SJSA1 (cell line): ENCODE measurements at places on chromosomes 11 and 22. TPM values are rescaled to one million over a fixed set of nuclear protein-coding genes. Genes with fewer than 3 reads are reported as not detected.

FLRT1 gene
- total RNA-seq, result 0.18 TPM in 1 of 2 replicates, not detected in the other

DNA sequence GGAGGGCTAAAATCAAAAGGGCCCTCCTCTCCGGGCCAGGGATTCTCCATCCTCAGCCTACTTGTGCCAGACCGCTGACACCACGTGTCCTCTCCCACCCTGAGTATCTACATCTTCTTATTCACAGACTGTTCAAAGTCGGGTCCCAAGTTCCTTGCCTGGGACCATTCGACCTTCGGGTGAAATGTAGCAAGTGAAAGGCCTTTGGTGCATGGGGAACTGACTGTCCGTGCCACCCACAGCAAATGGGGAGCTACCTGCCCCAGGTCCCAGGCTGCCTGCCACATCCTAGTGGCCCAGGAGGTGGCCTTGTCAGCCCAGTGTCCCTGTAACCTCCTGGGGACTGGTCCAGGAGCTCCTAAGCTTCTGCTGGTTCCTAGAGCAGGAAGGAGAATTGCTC is 67.3 kb downstream of the RTL6 start:
- no peaks in the 10 kb centered on the region for H3K4me1 ChIP-seq
- H3K36me3 ChIP-seq, result no peaks in the 10 kb centered on the region
- H3K27ac ChIP-seq, result no peak overlapping the region
- no peak for DNase-seq

DNA sequence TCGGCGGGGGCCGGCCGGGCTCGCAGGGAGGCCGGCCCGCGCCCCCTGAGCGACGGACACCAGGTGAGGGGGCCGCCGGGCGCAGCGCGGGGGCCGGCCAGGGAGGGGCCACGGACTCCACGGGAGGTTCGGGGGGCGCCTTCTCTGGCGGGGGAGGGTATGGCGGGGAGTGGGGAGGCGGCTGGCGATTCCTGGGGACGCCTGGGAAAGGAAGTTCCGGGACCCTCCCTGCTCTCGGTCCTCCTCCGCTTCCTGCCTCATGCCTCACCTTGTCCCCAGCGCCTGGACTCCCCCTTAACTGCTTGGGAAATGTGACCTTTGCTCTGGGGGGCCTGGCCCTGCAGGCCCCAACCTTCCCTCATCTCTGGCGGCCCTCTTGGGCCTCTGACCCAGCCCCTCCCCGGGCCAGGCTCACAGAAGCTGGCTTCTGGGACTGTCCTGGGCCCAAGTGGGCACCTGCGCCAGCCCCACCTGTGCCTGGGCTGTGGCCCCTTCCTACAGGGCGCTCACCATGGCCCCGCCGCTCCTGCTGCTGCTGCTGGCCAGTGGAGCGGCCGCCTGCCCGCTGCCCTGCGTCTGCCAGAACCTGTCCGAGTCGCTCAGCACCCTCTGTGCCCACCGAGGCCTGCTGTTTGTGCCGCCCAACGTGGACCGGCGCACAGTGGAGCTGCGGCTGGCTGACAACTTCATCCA is 516 bp downstream of the LRFN4 start:
- H3K27me3 ChIP-seq, result no peaks in the 10 kb centered on the region
- H3K4me3 ChIP-seq, result peak overlapping the region; percentile 87
- DNase-seq, result no peak
- peaks cover 19% of the 10 kb centered on the region for H3K4me1 ChIP-seq
- peaks cover 54% of the 10 kb centered on the region for H3K36me3 ChIP-seq
- no peak overlapping the region for H3K27ac ChIP-seq

GRCh38 chr22:45579306-45579705 is 76.6 kb downstream of the FBLN1 start:
- DNase-seq, result no peak
- H3K27ac ChIP-seq, result no peak overlapping the region
- peaks cover 6% of the 10 kb centered on the region for H3K4me1 ChIP-seq
- H3K4me3 ChIP-seq, result no peak overlapping the region
- H3K36me3 ChIP-seq, result peaks cover 22% of the 10 kb centered on the region; the same call in 1 of the 2 replicates

DNA sequence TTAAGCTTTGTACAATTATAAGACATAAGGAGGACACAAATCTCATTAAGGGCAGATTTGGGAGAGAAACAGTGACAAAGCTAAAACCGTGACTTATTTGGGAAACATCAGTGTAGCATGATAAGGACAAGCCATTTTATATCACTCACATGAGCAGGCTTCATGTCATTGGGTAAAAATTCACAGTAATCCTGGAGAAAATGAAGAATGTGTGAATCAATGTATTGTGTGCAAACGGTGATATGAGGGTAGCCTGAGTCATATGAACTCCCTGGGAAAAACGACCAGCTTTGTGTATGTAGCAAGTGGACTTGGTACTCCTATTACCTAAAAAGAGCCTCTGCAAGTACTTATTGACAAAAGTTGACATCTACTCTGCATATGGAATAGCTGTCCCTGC is 6.0 kb upstream of the TRIM34 start:
- no peak overlapping the region for H3K4me3 ChIP-seq
- H3K36me3 ChIP-seq, result no peaks in the 10 kb centered on the region
- H3K4me1 ChIP-seq, result peaks cover 31% of the 10 kb centered on the region
- peak overlapping the region; percentile 51 for H3K27ac ChIP-seq
- H3K27me3 ChIP-seq, result no peaks in the 10 kb centered on the region
- no peak for DNase-seq

DNA sequence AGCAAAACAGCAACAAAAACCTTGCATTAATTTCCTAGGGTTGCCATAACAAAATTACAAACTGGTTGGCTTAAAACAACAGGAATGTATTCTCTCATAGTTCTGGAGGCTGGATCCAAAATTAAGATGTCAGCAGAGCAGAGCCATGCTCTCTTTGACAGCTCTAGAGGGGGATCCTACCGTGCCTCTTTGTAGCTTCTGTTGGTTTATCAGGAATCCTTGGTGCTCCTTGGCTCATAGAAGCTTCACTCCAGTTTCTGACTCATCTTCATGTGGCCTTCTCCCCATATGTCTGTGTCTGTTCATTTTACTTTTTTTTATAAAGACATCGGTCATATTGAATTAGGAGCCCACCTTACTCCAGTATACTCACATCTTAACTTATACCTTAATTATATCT is 90.5 kb upstream of the POU2AF2 start:
- H3K4me3 ChIP-seq, result no peak overlapping the region
- DNase-seq, result no peak
- H3K27me3 ChIP-seq, result no peaks in the 10 kb centered on the region
- H3K27ac ChIP-seq, result no peak overlapping the region
- no peaks in the 10 kb centered on the region for H3K36me3 ChIP-seq

DNA sequence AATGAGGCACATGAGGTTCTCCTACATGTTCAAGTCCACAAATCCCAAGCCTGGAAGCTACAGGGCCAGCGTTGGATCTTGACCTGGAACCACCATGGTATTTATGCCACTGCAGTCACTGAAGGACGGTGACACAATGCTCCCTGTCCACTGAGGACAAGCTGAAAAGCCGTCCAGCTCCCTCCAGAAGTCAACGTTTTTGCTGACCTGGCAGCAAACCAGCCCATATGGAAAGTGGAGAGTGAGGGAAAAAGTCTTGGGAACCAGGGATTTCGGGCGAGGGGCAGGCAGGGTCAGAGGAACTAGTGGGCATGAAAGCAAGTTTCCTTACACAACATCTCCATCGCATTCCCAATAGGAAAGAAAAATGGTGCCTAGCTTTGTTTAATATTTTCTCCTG is 33.3 kb downstream of the OPCML start:
- no peak overlapping the region for H3K27ac ChIP-seq
- DNase-seq, result no peak
- no peaks in the 10 kb centered on the region for H3K27me3 ChIP-seq
- no peaks in the 10 kb centered on the region for H3K4me1 ChIP-seq
- H3K4me3 ChIP-seq, result no peak overlapping the region

GRCh38 chr22:21903283-21903682 is 35.8 kb upstream of the MAPK1 start:
- H3K36me3 ChIP-seq, result no peaks in the 10 kb centered on the region
- H3K4me1 ChIP-seq, result no peaks in the 10 kb centered on the region
- no peak for DNase-seq
- H3K27ac ChIP-seq, result no peak overlapping the region

DNA sequence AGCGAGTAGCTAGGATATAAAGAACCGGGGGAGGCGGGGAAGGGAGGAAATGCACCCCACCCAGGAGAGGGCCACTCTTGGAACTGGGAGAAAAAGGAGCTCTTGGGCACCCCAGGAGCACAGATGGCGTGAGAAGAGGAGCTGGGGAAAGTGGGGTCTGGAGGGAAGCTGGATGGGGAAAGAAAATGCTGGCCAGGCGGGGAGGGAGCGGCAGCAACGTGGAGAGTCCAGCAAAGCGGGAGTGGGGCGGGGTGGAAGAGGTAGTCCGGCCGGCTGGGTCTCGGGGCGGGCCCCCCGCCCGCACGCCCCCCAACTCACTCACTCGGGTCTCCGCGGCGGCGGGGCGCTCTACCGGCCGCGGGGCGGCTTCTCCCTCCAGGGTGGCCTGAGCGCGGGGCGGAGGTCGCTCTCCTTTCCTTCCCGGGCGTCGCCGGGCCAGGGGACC is 522 bp downstream of the TOB2 start:
- no peak for DNase-seq
- H3K27ac ChIP-seq, result peak overlapping the region; percentile 44
- H3K4me3 ChIP-seq, result peak overlapping the region; percentile 62
- H3K36me3 ChIP-seq, result peaks cover 29% of the 10 kb centered on the region
- H3K27me3 ChIP-seq, result no peaks in the 10 kb centered on the region

FOLH1 gene
- not detected in 2 replicates for total RNA-seq

SSTR3 gene
- not detected in 2 replicates for total RNA-seq

DNA sequence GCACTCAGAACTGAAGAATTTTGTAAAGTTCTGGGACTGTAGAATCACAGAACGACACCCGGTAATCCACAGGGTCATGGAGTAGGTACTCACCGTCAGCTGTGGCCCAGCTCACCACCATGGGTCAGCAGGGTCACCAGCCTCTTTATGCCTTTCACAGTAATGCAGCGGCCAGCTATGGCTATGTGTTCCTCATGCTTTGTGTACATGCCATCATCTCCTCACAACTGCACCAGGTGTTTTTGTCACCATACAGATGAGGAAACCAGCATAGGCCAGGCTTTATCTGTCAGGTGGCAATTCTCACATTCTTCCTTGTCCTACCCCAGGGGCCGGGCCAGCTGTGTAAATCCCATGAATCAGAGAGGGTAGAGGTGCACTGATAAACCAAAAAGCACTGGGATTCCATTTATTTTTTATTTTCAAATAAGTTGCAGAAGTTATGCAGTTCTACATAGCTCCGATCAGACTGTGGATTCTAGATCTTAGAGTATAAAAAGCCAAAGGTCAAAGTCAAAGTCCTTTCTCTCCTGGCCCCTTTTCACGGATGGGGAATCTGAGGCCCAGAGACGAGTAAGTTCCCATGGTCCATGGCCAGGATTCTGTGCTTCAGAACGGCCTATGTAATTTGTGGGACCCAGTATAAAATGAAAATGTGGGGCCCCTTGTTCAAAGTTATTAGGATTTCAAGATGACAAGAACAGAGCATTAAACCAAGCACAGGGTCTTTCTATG is 17.5 kb downstream of the TSKU start:
- no peak for DNase-seq
- H3K4me3 ChIP-seq, result no peak overlapping the region
- H3K36me3 ChIP-seq, result peaks cover 15% of the 10 kb centered on the region
- H3K4me1 ChIP-seq, result peaks cover 45% of the 10 kb centered on the region

- H3K27me3 ChIP-seq, result no peaks in the 10 kb centered on the region
- peaks cover 6% of the 10 kb centered on the region for H3K4me1 ChIP-seq
- no peaks in the 10 kb centered on the region for H3K36me3 ChIP-seq
- no peak overlapping the region for H3K4me3 ChIP-seq
These were observed 64.0 kb downstream of the SOX6 start for GRCh38 chr11:16292167-16292859.

SPON1 gene
- 22.5 and 24.6 TPM in 2 replicates for total RNA-seq

- DNase-seq, result no peak
- H3K36me3 ChIP-seq, result no peaks in the 10 kb centered on the region
- H3K4me3 ChIP-seq, result no peak overlapping the region
- H3K27me3 ChIP-seq, result no peaks in the 10 kb centered on the region
- no peak overlapping the region for H3K27ac ChIP-seq
These were observed 1083.9 kb downstream of the BRD1 start for GRCh38 chr22:48743601-48744282.

MTA2 gene
- 128 and 214 TPM in 2 replicates for total RNA-seq

GRIK4 gene
- not detected in 2 replicates for total RNA-seq

SYT13 gene
- not detected in 2 replicates for total RNA-seq

ANO1 gene
- 0.72 and 1.4 TPM in 2 replicates for total RNA-seq

GRCh38 chr11:32033067-32033466 is 57.8 kb upstream of the RCN1 start:
- no peaks in the 10 kb centered on the region for H3K36me3 ChIP-seq
- peaks cover 9% of the 10 kb centered on the region for H3K4me1 ChIP-seq
- 0 out of 2 replicates have a peak, but pooled peaks cover 3% of the 10 kb centered on the region for H3K27me3 ChIP-seq

AGBL2 gene
- 0.45 TPM in 1 of 2 replicates, not detected in the other for total RNA-seq

DNA sequence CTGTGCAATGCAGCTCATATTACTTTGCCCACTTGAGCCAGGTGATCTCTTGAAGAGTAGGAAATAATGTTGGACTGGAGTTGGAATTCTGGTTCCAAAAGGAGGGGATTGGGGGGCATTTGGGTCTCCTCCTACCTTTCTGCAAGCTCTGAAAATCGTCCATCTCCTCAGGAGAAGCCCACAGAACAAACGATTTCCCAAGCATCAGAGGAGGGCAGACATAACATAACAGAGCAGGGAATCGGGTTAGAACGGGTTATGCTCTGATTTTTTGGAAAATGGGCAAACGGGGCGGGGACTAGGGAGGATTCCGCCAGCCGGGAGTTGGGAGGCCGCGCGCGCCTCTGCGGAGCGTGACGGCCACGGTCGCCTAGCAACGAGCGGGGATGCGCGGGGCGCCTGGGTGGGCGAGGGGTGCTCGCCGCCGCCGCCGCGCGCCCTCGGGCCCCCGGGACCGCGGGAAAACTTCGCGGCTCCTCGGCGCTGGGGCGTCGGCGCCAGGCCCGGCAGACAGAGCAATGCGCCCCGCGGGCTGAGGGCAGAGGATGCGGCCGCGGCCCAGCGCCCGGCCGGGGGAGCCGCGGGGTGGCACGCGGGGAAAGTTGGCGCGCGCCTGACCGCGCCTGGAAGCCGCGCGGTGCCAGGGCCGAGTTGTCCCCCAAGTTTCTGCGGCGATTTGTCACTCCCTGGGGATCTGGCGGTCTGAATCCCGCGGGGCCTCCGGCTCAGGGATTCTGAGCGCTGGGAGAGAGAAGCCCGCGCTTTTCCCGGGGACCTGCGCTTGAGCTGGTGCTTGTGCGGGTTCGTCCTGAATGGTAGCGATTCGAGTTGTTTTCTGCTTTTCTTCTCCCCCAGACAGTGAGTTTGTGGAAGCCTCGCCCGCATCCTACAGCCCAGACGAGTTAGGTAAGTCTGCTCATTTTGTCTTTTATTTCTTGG is 27.8 kb upstream of the AMOTL1 start:
- H3K4me1 ChIP-seq, result peaks cover 43% of the 10 kb centered on the region
- H3K27ac ChIP-seq, result no peak overlapping the region; the same call in 1 of the 2 replicates
- no peaks in the 10 kb centered on the region for H3K27me3 ChIP-seq
- H3K4me3 ChIP-seq, result peak overlapping the region; percentile 50

GRCh38 chr11:119357074-119357473 is 10.6 kb upstream of the MFRP start:
- no peaks in the 10 kb centered on the region for H3K36me3 ChIP-seq
- DNase-seq, result no peak
- H3K27ac ChIP-seq, result no peak overlapping the region
- H3K4me3 ChIP-seq, result no peak overlapping the region
- no peaks in the 10 kb centered on the region for H3K27me3 ChIP-seq

GRCh38 chr11:61183645-61184044 is 19.7 kb upstream of the PGA3 start:
- no peak for DNase-seq
- H3K27me3 ChIP-seq, result peaks cover 21% of the 10 kb centered on the region
- no peak overlapping the region for H3K4me3 ChIP-seq

ABTB2 gene
- total RNA-seq, result 0.09 and 0.53 TPM in 2 replicates

PNPLA5 gene
- not detected in 2 replicates for total RNA-seq

B3GAT3 gene
- total RNA-seq, result 82.5 and 145 TPM in 2 replicates

OR52I2 gene
- total RNA-seq, result not detected in 2 replicates
